ENCODE measurements at places on chromosomes 5 and 9.

DNA sequence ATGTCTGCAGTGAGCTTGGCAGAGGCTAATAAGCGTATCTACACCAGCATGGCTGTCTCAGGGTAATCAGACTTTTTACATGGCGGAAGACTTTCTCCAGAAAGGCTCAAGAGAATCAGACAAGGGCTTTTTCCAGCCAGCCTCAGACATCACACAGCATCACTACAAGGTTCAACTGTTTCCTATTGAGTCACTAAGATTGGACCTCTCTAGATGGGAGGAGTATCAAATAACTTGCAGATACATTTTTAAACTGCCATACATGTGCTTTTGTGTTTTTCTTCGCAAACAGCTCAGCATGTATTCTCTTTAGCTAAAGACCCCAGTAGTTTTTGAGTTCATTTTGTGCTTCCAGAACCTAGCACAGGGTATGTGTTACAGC is 22.9 kb upstream of the PIK3R1 start:
- DNase-seq: no peak

- no peak for DNase-seq
These were observed 55.8 kb upstream of the ABL1 start for GRCh38 chr9:130779153-130779855.

GRCh38 chr5:6378766-6379103 is 388 bp upstream of the MED10 start:
- DNase-seq: no peak

DNA sequence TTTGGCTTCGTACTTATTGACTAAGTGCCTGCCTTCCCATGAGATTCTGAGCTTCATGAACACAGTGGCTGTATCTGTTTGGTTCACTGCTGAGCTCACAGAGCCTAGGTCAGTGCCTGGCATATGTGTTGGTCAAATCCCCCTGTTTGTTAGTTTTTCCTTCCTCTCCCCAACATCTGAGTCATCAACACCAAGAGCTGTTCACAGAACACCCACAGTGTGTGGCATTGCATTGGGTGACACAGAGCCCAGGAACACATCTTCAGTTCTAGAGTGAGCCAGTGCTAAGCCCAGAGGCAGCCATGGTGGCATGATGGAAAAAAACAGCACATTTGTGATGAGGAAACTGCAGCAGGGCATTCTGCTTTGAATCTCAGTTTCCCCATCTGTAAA is 294.6 kb downstream of the SEC61B start:
- no peak for DNase-seq

- no peak for DNase-seq
These were observed 3.0 kb upstream of the GLRX start for GRCh38 chr5:95825495-95825894.

GRCh38 chr5:179381691-179382090 is 36.4 kb upstream of the ADAMTS2 start:
- no peak for DNase-seq

DNA sequence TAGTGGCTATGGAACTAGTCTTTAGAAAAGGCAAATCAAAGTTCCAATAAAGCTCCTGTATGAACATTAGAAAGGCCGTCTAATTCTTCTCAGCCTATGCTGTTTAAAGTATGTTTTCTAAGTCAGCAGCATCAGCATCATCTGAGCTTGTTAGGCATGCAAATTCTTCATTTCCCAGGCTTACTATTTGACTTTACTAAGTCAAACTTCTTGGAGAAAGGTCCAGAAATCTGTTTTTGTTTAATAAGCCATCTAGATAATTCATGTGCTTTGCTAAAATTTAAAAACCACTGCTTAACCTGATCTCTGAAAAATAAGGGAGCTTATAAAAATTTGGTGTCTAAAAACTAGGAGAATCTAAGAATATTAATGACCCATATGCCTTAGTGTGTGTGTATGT is 200.2 kb upstream of the SGCD start:
- DNase-seq: no peak

GRCh38 chr5:60551250-60551649 is 148.7 kb downstream of the DEPDC1B start:
- no peak for DNase-seq

- DNase-seq: no peak
These were observed 10.1 kb upstream of the NRARP start for GRCh38 chr9:137311986-137312851.

GRCh38 chr9:14780693-14781092 is 58.2 kb upstream of the CER1 start:
- DNase-seq: no peak

DNA sequence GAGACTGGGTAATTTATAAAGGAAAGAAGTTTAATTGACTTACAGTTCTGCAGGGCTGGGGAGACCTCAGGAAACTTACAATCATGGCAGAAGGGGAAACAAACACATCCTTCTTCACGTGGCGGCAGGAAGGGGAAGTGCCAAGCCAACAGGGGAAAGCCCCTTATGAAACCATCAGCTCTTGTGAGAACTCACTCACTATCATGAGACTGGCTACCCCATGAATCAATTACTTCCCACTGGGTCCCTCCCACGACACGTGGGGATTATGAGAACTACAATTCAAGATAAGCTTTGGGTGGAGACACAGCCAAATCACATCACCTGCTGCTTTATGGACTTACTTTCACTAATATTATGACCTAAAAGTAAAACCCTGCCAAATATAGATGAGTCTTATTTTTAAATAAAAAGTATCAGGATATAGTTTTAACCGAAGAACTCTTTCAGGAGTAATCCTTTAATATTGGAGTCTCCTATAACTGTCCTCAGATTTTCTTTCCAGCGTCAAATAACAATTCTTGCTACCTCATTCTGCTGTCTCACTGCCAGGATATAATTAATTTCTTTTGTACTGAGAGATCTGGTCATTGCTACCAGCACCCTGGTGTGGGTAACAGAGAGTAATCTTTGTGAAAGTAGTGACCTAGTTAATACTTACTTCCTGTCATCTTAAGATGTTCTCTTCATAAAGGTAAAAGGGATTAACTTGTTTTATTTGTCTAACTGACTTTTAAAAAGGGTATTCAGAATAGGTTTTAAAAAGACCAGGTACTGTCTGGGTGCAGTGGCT is 68.6 kb downstream of the NLN start:
- DNase-seq: peak; percentile 80

DNA sequence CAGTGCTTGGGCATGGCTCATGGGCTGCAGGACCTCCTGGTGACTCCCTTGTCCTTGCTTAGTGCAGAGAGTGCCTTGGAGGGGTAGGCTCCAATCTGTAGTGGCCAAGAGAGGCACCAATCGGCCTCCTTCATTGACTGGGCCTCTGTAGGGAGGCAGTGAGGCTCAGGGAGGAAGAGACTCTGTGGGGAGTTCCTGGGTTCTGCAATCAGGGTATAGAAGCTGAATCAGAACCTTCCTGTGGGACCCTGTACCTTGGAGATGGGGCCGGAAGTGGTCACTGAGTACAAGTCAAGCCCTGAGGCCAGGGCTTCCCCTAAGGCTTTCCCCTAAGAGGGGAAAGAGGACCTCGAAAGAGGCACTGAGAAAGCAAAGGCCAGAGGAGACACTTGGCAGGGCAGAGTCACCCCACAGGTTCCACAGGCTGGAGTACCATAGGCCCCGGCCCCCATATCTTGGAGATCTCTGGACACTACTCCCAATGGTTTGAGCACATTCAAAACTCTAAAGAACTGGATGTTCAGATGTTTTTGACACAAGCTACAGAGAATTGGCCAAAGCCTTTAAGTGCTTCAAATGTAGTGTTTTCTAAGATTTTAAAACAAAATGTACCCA is 190.5 kb downstream of the HSPA4 start:
- no peak for DNase-seq

GRCh38 chr5:83628360-83628759 is 92.3 kb downstream of the HAPLN1 start:
- no peak for DNase-seq

GRCh38 chr9:96186591-96187011 is 115.4 kb downstream of the HSD17B3 start:
- DNase-seq: no peak

DNA sequence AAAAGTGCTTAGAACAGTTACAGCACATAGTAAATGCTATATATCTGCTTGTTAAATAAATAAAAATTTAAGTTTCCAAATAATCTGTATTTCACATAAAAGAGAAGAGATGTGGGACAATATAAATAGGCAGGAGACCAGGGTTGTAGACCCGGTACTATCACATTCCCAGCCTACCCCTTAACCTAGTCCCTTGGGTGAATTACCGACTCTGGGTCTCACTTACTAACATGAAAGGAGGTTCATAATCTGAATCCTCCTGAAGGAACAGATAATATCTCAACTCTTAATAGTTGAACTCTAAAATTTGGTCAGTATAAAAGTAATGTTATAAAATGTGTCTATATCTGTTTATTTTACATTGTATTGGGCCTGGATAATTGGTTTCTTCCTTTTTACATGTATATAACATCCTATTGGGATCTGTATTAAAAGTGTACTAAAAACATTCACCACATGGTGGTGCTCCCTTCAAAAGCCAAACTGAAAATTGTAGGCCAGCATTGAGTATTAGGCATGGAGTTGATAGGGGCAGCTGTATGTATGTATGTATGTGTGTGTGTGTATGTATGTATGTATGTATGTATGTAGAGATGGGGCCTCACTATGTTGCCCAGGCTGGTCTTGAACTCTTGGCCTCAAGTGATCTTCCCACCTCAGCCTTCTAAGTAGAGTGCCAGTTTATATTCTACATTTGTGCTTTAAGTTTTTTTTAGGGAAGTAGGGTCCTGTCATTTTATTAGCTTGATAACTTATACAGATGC is 64.2 kb upstream of the ABL1 start:
- DNase-seq: peak; percentile 27
